Activated T-cell treated with anti-CD3 and anti-CD28 coated beads, Interleukin-2, amount 50 U/mL, for 72 hours (primary cell): ENCODE measurements at places on chromosomes 5 and 9. TPM values are rescaled to one million over a fixed set of nuclear protein-coding genes. Genes with fewer than 3 reads are reported as not detected.

DNA sequence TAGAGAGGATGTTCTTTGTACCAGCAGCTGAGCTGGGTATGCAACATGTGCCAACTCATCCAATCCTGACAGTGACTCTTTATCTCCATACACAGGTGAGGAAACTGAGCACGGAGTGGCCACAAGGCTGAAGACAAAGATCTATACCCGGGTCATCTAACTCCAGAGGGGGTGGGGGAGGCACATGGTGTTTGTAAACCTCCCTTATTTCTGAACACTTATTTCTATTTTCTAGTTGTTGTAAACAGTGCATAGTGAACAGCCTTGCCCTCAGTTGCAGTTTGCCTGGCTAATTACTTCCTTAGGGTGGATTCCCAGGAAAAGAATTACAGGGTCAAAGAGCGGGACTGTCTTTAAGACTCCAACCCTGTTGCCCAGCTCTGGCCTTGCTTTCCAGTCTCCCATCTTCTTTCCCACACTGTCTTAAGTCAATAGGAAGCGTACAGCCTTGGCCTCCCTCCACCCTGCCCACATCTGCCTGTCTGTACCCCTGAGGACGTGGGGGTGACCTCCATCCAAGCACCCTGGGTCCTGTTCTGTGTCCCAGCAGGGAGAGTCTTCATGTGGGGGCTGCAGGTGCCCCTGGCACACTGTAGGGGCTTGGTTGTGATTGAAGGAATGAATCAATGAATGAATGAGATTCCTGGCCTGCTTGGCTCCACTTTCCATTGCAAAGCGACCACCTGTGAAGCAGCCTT, 13.2 kb upstream of the FIBCD1 start:
- H3K27me3 ChIP-seq = peaks cover 33% of the 10 kb centered on the region
- peaks cover 1% of the 10 kb centered on the region for H3K36me3 ChIP-seq
- H3K27ac ChIP-seq = no peak overlapping the region
- H3K4me1 ChIP-seq = no peaks in the 10 kb centered on the region
- no peak overlapping the region for H3K4me3 ChIP-seq

DNA sequence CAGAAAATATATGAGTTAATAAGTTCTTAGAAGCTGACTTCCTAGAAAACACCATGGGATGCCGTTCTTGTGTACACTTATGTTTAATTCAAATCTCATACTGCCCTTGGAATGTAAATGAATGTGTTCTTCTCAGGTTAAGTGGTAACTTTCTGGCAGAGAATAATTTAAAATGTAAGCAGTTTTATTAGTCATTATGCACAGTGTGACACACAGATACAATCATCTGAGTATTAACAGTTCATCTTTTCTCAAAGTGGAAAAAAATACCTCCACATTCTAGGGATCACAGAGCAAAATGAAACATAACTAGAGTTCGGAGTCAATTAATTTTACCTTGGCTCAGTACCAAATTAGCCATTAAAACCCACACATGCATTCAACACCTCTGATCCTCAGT, 508.1 kb downstream of the CDH9 start:
- H3K4me3 ChIP-seq = no peak overlapping the region
- no peaks in the 10 kb centered on the region for H3K4me1 ChIP-seq
- peaks cover 1% of the 10 kb centered on the region for H3K36me3 ChIP-seq

DNA sequence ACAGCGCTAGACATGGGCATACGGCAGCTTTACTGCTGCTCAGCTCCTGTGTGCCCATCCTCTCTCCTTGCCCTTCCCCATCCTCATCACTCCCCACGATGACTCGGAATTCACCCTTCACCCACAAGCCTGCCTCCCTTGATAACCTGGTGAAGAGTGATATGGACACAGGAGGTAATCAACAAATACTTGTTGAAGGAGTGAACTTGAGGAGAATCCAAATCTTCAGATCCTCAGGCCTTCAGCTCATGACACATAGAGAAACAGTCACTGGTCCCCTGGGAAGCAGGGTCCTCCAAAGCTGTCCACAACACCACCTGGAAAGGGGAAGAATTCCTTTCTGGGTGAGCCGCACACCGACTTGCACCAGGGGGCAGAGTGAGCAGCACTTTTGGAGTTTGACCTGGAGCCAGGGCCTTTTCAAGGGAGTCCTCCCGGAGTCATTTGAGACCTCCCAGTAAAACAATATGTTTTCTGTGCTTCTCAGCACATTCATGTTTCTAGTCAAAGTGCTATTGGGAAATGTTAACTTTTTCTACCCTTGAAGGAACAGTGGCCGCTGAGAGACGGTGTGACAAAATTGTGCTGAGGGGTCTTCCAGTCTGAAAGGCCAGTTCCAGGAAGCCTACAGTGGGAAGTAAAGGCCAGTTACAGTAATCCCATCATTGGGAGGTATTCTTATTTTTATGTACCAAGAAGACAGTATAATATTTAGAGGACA, 332.3 kb downstream of the CWC27 start:
- DNase-seq = peak; percentile 35
- H3K36me3 ChIP-seq = no peaks in the 10 kb centered on the region
- no peak overlapping the region for H3K27ac ChIP-seq
- no peak overlapping the region for H3K4me3 ChIP-seq
- peaks cover 41% of the 10 kb centered on the region for H3K4me1 ChIP-seq
- H3K27me3 ChIP-seq = peaks cover 7% of the 10 kb centered on the region

DNA sequence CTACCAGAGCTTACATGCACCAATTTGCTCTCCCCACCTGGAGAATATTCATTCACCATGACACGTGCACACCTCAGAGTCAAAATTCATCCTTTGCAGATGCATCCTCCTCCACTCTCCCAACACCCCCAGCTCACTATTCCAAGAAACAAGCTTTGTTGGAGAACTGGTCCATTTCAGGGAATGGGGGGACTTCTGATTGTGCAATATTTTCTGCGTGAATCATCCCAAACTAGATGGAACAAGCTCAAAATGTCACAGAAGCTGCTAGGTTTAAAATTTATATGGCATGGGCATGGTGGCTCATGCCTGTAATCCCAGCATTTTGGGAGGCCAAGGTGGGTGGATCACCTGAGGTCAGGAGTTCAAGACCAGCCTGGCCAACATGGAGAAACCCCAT, 3.6 kb downstream of the GLDC start:
- no peak for DNase-seq
- H3K27me3 ChIP-seq = peaks cover 61% of the 10 kb centered on the region
- H3K4me3 ChIP-seq = no peak overlapping the region
- peaks cover 21% of the 10 kb centered on the region for H3K4me1 ChIP-seq
- no peak overlapping the region for H3K27ac ChIP-seq

DNA sequence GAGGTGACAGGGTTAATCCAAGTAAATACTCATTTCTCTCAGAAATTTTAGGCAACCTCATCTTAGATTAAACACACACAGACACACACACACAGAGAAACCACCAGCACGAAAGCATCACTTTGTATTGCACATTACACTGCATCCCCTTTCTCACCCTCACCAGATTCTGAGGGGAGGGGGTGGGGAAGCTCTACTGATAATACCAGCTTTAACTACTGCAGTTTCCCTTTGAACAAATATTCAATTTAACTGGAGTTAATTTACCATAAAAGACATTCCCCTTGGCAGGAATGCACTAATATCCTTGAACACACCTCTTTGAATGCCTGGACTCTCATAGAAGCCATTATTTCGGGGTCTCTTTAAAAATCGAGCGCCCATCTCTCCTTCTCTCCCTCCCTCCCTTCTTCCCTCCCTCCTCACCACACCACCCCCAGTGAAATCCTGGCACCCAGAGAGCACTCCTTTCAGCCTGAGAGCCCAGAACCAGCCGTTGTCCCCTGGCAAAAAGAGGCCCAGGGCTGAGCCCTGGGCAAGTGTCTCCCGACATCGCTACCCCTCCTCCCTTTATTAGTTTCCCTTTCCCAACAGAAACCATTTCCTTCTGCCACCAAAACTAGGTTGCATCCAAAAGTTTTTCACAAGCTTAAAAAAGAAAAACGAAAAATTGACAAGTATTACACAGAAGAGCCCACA, 2.8 kb upstream of the NFIB start:
- H3K4me1 ChIP-seq = peaks cover 36% of the 10 kb centered on the region
- no peak for DNase-seq
- H3K36me3 ChIP-seq = peaks cover 2% of the 10 kb centered on the region
- peak overlapping the region; percentile 44 for H3K4me3 ChIP-seq

DNA sequence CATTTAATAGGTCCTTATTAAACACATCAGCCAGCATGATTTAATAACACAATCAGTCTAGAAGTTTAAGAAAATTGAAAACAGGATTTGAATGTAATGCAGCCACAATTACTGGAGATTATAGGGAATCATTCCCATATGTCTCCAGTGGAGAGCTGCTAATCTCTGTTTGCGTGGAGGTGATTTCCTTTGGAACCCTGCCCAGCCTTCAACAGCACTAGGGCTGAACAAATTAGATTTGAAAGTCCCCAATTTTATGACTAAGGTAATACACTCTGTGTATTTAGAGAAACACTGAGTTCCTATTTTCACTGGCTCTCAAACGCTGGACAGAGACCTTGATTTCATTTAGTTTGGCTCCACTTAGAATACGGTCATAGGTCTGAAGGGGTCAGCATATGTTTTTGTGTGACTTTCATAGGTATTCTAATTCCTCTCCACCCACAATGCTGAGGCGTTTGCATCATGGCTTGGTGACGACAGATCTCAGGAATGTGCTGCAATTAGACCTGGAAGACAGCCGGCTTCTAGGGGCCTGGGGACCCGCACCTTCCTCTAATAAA, 508.3 kb downstream of the EBF1 start:
- H3K4me1 ChIP-seq = no peaks in the 10 kb centered on the region
- H3K36me3 ChIP-seq = no peaks in the 10 kb centered on the region
- no peak overlapping the region for H3K4me3 ChIP-seq
- no peaks in the 10 kb centered on the region for H3K27me3 ChIP-seq
- no peak for DNase-seq

DNA sequence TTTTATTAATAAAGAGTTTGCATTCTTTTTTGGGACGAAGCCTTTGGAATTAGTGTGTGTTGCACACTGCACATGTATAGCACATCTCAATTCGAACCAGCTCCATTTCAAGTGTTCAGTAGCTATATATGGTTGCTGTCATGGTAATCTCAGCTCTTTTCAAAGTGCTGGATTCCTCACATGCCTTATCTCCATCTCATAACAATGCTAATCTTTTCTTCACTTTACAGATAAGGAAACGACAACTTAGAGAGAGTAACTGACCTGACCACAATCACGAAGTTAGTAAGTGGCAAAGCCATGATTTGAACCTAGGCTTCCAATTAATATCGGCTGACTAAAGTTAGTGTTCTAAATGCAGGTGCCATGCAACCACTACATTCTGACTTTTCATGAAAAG, 204.8 kb upstream of the RASEF start:
- H3K4me1 ChIP-seq = no peaks in the 10 kb centered on the region
- no peak for DNase-seq
- H3K36me3 ChIP-seq = no peaks in the 10 kb centered on the region
- no peak overlapping the region for H3K4me3 ChIP-seq
- H3K27ac ChIP-seq = no peak overlapping the region
- H3K27me3 ChIP-seq = no peaks in the 10 kb centered on the region

- DNase-seq = no peak
- no peaks in the 10 kb centered on the region for H3K27me3 ChIP-seq
- H3K27ac ChIP-seq = peak overlapping the region; percentile 89
- H3K36me3 ChIP-seq = peaks cover 71% of the 10 kb centered on the region
Observed at GRCh38 chr9:91342575-91342974, 19.1 kb downstream of the AUH start.

Gene NNT
- total RNA-seq = 121 TPM

Gene COL27A1
- total RNA-seq = 1.3 TPM

Gene CREB3
- total RNA-seq = 33.1 TPM

Gene NTRK2
- 3.3 TPM for total RNA-seq

Gene PDE8B
- total RNA-seq = 0.07 TPM

Gene TNFSF15
- 0.26 TPM for total RNA-seq

Gene CATSPER3
- total RNA-seq = 0.79 TPM

Gene SPAG8
- total RNA-seq = 1.4 TPM

Gene ADCY2
- not detected for total RNA-seq

Gene IARS1
- 324 TPM for total RNA-seq
